ENCODE measurements at places on chromosomes 6 and 20.
A peak's percentile ranks its signal among the peaks of the same experiment; 100 is the strongest.

- DNase-seq, result no peak
Observed at GRCh38 chr6:1641343-1641885, 31.7 kb downstream of the FOXC1 start.

GRCh38 chr20:51126337-51126736 lies 103.4 kb upstream of the KCNG1 start:
- no peak for DNase-seq

- DNase-seq, result peak; percentile 8
Observed at GRCh38 chr6:63805808-63806572, 170.4 kb downstream of the PHF3 start.

DNA sequence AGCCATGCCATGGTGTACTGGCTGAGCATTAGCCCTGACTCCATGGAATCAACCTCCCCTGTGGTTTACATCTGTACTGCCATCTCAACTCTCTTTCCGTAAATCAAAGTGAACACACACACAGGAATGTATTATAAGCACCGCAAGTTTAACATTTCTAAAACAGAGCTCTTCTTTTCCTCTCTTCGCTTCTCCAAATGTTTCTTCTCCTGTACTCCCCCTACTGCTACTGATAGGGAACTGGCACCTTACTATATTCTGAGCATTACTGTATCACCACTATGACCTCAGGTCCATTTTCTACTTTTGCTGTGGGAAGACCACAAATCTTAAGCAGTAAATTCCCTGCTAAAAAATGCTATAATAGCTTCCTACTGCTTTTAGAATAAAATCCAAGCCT lies 101.2 kb downstream of the NUS1 start:
- DNase-seq, result no peak

- no peak for DNase-seq
Observed at GRCh38 chr6:134453792-134454510, 136.0 kb upstream of the SGK1 start.

DNA sequence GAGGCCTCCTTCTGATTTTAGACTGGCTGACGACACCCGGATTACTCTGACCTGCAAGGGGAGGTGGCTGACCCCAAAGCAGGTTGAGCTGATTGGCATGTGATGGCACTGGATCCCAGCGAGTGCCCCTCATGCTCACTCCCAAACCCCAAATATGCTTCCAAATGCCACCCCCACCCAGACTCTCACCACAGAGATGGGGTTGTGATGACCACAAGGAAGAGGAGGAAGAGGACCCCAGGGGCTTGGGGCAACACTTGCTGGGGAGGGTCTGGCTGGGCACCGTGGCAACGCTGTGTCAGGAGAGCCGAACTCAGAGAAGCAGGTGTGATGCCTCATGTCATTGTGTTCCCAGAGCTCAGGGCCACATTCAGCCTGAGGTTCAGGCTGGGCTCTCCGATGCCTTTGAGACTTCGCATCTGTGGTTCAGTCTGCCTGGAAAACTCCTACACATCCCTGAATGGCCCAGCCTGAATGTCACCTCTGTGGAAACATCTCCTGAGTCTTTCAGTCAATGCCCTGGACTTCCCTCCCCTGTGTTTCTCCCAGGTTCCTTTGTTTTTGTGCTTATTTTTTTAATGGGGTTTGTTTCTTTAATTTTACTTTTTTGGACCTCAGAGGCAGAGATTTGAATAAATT lies 169.1 kb upstream of the PMEPA1 start:
- DNase-seq, result no peak

DNA sequence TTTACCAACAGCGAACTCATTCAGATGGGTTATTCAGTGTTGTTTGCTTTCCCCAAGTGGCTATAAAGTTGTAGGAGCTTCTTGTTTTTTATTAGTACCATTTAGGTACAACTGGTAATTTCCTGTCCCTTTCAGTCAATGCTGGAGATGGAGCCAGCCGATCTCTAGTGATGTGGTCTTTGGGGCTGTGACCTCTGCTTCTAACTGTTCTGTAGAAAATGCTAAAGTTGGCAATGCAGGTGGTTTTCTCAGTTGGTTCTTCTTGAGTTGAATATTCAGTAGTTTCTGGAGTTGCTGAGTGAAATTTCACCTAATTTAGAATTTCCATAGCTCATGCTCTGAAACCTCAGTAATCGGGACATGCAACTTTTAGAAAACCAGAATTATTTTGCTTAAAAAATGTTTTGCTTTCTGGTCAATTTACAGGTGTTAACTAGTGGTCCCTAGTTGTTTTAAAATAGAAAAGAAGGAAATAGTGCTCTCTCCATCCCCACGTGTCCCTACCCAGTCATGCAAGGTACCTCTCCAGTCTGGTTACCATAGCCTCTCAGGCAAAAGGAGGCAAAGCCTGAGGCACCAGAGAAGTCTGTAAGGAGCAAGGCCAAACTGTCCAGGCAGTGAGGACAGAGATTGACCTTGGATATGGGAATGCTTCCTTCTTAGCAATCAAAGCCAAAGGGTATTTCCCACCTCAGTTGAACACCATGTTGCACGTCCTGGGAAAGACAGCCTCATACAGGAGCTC lies 27.3 kb upstream of the GABRR1 start:
- DNase-seq, result no peak

- DNase-seq, result no peak
Observed at GRCh38 chr6:167803816-167804215, 22.9 kb upstream of the AFDN start.

GRCh38 chr20:10747019-10747418 lies 73.2 kb upstream of the JAG1 start:
- peak; percentile 48 for DNase-seq

DNA sequence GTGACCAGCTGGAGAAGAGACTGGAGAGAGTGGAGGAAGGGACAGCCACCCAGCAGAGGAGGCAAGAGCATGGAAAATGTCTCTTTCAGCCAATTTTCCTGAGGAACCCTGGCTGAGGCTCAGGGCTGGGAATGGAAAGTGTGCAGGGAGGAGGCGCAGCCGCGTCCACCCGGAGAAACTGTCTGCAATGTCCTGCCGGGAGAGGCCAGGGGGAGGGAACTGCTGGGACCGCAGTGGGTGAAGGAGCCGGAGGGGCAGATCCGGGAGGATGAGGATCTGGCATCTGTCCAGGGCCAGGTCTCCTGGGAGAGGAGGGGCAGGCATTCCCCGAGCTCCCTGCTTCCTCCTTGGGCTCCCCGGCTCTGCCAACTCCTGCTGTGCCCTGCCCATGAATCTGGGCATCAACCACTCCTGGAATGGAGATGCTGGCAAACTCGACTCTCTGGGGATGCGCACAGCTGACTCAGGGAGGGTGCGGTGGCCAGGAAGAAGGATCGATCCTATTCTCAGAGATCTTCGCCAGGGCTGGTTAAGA lies 17.4 kb upstream of the HM13 start:
- DNase-seq, result no peak
